ENCODE measurements at places on chromosomes 12 and 14.

DNA sequence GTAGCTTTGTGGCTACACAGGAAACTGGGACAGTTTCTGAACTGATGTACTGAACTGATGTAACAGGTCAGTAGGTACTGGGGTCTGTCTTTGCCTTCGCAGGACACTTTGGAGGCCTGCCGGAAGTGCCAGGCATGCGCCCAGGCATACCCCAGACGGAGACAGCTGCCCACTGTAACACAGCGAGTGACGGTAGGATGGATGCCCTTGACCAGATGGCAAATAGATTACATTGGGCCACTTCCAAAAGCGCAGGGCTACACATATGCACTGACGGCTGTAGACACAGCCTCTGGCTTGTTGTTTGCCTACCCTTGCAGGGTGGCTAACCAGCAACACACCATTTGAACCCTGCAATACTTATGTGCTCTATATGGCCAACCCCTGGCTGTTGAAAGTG is 94.1 kb upstream of the TMPO start:
- DNase-seq: no peak

DNA sequence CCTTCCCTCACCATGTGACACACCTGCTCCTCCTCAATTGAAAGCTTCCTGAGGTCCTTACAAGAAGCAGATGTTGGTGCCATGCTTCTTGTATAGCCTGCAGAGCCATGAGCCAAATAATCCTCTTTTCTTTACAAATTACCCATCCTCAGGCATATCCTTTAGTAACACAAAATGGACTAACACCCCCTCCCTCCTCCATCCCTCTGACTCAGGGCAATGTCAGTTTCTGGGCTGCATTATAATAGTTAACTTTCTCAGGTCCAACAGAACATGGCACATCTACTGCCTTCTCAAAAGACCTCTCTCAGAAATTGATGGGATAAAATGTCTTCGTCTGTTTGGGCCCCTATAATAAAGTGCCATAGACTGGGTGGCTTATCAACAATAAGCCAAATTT is 287.0 kb downstream of the DPF3 start:
- DNase-seq: no peak

DNA sequence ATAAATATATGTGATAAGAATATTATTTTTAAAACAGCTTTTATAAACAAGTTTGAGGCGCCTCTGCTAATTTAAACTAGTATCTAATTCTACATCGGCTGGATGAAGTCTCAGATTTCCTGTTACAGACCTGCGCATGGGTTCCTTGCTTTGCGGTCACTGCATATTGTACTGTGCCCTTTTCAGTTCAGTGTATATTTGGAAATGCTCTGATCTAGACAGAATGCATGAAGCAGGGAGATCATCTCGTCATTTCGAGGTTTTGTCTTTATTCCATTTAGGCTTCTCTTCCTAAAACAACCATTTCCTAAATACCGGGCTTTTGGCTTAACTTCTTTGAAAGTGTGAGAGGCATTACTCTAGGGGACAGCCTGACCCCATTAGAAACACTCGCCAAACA is 25.6 kb downstream of the CRACR2A start:
- no peak for DNase-seq

DNA sequence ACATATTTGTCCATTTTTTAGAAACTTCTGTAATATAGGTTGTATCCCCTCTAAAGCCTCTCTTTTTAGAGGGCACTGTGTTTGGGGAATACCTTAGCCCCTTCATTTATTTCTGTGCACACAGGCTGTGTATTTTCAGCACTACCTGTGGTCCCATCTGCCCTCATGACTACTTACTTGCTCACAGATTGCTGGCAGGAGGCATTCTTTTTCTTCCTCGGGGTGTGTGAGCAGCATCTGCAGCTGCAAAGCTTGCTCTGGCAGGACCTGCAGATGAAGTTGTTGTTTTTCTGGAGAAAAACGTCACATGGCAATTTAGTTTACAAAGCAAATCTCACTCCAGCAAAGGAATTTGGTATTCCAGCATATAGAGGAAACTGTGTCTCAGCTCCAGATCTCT is 24.3 kb downstream of the ANG start:
- no peak for DNase-seq

GRCh38 chr12:18383203-18383602 is 121.9 kb downstream of the PIK3C2G start:
- DNase-seq: no peak

DNA sequence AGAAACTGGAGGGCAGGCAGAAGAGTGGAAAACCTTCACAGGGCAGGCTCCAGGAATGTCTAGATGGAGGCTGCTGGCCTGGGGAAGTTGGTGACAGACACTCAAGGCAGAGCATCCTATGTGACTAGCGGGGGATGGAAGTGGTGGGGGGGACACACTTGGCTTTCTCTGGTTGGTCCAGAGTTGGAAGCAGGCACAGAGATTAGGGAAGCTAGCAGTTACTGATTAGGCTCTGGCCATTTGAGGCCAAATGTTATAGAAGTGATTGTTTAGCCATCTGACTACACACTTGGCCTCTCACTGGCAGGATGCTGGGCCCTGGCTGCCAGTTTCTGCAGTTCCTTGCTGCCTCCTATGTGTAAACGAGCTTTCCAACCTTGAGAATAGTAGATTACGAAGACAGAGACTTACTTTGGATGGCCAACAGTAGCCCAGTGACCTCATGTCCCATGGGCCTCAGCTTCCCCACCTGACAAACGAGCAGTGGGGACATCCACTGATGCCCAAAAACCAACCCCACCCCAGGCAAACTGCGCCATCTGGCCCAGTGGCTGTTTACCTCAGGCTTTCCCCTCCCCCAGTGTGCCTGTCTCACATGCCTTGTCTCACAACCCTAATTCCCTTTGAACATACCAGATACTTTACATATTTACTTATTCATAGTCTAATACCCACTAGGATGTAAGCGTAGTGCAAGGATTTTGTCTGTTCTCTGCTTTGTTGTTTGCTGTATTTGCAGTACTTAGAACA is 102.7 kb downstream of the PAPLN start:
- no peak for DNase-seq

DNA sequence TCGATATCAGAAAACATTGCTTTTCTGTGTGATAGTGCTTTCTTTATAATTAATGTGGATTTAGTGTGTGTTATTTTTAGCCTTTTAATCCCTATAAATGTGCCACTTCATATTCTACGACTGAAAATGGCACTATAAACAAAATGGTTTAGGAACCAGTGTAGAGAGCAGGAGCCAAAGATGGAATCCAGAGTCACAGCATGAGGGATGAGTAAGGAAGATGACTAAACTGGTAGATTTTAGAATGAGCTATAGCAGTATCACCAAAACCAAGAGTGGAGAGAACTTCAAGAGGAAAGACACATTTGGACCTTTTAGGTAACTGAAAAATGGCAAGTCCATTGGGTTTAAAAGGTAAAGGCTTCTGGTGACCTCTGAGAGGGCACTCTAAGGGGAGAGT is 887.2 kb downstream of the NRXN3 start:
- DNase-seq: no peak

- no peak for DNase-seq
Measured at GRCh38 chr14:54591461-54591860, 24.5 kb downstream of the SAMD4A start.

DNA sequence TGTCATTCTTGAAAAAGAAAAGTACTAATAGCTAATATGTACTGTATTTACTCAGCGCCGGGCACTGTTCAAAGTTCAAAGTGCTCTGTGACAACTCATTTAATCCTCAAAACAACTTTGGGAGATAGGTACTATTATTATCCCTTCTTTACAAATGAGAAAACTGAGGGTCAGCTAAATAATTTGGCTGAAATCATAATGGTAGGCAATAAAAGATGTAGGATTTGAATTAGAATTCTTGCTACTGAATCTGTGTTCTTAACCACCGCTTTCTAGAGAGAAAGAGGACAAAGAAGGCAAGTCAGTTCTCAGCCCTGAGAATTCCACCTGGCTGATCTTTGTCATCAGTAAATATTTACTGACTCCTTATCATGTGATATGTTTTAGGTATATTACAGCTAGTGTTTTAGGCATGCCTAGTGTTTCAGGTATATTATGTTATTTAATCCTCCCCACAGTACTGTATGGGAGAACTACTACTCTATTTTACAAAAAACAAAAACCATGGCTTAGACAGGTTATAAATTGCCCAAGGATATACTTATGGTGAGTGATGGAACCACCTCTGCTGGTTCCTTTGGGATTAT is 205.7 kb upstream of the GZMB start:
- no peak for DNase-seq

DNA sequence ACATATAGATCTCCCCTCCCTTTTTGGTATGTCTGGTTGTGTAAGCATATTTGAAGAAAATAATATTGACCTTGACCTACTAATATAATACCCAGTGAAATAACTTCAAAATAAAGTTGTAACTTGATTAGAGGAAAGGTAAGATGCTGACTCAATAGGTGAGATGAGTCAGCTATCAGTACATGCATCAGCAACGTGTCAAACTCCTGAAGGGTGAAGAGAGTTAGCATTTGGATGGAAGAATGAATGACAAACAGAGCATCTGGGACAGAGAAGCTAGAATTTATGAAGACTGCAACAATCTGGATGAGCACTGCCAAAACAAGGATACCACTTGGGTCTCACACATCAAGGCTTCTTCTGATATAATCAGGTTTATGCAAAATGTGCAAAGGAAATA is 74.9 kb downstream of the PPP2R5E start:
- no peak for DNase-seq

GRCh38 chr12:123099560-123100192 is 51.2 kb downstream of the PITPNM2 start:
- no peak for DNase-seq

DNA sequence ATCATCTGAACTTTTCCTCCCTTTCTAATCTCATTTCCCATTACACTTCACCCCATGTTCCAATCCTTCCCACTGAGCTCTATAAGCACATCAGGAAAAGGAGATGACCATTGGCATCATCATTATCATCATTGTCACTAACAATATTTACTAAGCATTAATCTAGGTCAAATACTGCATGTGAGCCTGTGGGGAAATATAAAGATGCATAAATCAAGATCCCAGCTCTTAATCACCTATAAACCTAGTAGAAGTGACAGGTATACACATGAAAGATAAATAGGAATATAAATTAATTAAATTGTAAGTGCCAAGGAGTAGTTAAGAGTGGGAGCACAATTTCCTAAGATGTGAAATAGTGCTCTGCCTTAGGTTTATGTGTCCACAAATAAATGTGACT is 100.6 kb downstream of the OTOGL start:
- no peak for DNase-seq

- DNase-seq: no peak
Measured at GRCh38 chr12:118361092-118361404, 11.7 kb downstream of the TAOK3 start.

GRCh38 chr14:51295646-51296263 is 55.7 kb downstream of the TMX1 start:
- no peak for DNase-seq

GRCh38 chr12:68835333-68835908 is 27.4 kb downstream of the MDM2 start:
- no peak for DNase-seq

DNA sequence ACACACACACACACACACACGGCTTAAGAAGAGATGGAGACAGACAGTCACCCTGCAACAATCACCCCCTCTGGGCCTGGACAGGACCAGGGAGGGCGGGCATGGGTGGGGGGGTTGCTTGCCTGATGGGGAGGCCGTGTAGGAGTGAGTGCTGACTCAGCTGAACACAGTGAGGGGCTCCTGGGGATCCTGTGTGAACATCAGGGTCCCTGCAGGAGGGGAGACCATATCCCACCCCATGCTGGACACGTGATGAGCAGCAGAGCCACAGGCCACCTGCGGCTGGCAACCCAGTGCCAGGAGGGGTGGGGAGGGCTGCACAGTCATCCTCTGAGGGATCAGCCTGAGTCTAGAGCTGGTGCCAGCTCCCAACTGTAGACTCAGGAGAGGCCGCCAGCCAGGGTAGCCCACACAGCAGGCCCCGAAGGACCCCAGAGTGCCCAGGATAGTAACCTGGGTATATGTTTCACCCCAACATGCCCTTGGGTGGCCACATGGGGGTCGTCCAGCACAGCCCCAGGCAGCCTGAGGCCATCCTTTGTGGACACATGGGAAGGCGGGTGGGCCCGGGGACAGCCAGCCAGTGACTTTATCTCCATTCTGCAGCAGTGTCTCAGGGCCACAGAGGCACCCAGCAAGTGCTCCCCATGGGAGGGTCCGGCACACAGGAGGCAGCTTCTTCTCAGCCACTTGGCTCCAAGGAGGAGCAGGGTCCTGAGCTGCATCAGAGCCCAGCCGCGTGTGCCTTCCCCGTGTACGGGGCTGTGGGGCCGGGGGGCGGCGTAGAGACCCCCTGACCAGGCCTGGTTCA is 73.7 kb upstream of the SFSWAP start:
- DNase-seq: no peak

GRCh38 chr12:52515319-52515646 is 4.9 kb downstream of the KRT5 start:
- no peak for DNase-seq

DNA sequence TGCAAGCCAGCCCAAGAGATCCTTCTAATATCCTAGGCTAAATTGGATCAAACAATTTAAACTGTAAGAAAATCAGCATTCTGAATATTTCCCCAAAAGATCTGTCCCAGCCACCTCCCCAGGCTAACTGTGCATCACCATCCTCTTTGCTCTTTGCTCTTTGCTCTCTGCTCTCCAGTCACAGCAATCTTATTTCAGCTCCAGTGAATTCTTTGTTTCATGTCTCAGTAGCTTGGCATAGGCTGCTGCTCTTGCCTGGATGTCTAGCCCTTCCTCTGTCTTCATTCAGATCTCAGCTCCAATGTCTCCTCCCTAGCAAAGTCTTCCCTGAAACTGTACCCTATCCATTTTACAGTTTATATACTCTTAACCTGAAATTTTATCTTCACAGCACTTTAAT is 399.8 kb upstream of the USP15 start:
- no peak for DNase-seq

DNA sequence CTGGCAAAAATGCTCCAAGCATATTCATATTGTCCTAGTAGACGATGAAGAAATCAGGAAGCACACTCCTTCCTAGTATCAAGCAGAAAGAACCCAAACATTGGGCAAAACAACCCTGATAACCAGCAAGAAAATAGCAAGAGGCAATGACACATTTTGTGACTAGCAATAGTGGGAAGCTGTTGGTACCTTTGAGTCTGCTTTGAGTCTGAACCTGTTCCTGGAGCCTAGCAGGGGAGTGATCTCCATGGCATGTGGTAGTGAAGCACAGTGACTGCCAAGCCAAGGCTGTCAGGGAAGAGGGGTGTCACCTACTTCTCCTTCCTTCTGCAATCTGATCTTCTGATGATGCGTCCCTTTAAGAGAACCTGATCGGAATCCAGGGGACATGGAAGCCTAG is 533.9 kb downstream of the VRK1 start:
- no peak for DNase-seq

Measured in stimulated activated CD4-positive, alpha-beta T cell treated with anti-CD3 and anti-CD28 coated beads, Interleukin-1b, Interleukin-23, amount 100 ng/mL, for 1 hour (primary cell).